ENCODE measurements at places on chromosomes 13 and 19.

GRCh38 chr13:96002322-96003131, 50.7 kb downstream of the UGGT2 start:
- DNase-seq: no peak

DNA sequence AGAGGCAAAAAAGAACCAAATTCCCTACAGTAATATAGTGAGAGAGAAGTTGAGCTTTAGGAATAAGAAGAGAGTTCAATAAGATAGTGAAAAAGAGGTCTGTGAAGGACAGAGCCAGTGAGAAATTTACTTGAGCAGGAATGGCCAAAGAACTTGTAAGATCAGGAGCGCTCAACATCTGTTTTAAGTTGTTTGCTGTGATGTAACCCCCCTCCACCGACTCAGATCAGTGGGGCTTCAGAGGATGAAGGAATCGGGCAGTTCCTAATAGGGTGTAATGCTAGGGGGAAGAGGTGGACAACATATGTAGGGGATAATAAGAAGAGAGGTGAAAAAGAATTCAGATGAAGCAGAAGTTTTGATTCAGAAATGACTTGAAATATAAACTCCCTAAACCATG, 85.3 kb upstream of the FNDC3A start:
- no peak for DNase-seq

- no peak for DNase-seq
Measured at GRCh38 chr19:44905437-44906160, at the start of gene APOE. APOE (plus strand) TSS chr19:44905796; CDS start chr19:44906625, 829 bp downstream.

DNA sequence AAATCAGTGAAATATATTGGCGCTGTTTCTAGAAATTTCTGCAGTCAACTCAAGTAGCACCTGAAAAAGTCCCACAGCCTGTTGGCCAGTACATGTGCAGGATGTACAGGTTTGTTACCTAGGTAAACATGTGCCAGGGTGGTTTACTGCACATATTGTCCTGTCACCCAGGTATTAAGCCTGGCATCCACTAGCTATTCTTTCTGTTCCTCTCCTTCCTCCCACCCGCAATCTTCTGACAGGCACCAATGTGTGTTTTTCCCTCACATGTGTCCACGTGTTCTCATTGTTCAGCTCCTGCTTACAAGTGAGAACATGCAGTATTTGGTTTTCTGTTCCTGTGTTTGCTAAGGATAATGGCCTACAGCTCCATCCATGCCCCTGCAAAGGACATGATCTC, 13.1 kb upstream of the SCEL start:
- no peak for DNase-seq

- DNase-seq: no peak
Measured at GRCh38 chr19:47613165-47614020, 4.5 kb downstream of the BICRA start.

- DNase-seq: no peak
Measured at GRCh38 chr19:1211494-1212234, 6.1 kb downstream of the STK11 start.

GRCh38 chr13:110766671-110767430, 53.4 kb downstream of the ING1 start:
- DNase-seq: no peak

DNA sequence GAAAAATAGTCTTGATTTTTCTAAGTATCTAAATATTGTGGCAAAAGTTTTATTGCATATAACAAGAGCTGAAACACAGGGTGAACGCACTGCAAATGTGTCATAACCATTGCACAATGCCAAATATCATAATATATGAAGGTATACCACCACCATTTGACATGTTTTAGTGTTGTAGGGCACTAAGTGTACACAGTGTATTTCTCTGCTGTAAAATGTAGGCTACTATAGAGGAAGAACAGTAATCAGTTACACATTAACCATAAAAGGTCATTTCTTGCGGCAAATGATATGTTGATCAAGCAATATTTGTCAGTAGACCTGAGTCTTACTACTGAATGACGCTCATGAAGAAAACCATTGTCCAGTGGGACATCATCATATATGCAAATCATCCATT, 18.3 kb upstream of the KLF5 start:
- no peak for DNase-seq

DNA sequence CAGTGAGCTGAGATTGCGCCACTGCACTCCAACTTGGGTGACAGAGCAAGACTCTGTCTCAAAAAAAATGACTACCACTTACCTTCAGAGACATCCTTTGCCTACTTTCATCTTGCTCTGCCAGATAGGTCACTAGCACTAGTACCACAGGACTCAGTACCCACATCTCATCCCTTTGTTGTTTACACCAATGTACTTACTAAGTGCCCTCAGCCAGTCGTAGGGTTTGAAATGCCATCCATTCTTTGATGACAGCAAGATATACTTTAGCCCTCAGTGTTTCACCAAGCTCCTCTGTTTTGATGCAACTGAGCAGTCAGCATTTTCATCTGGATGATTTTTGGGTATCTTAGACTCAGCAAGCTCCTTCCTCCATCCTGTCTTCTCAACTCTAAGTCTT, 6.1 kb downstream of the URAD start:
- no peak for DNase-seq

DNA sequence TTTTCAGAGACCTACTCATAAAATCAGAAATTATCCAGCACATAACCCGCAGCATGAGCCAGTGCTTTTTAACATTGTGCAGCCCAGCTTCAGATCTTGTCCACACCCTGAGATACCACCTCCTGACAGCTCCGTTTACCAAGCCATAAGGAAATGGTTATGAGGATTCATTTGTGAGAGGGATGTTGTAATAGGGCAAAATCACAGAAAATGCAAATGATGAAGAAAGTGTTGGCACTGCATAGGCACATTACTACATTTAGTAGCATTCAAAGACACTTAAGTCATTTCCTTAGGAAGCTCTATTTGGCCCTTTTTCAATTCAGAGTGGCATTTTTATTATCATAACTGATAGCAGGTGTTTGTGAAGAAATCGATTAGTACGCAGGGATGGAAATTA, 277.5 kb downstream of the DNAJC15 start:
- no peak for DNase-seq

DNA sequence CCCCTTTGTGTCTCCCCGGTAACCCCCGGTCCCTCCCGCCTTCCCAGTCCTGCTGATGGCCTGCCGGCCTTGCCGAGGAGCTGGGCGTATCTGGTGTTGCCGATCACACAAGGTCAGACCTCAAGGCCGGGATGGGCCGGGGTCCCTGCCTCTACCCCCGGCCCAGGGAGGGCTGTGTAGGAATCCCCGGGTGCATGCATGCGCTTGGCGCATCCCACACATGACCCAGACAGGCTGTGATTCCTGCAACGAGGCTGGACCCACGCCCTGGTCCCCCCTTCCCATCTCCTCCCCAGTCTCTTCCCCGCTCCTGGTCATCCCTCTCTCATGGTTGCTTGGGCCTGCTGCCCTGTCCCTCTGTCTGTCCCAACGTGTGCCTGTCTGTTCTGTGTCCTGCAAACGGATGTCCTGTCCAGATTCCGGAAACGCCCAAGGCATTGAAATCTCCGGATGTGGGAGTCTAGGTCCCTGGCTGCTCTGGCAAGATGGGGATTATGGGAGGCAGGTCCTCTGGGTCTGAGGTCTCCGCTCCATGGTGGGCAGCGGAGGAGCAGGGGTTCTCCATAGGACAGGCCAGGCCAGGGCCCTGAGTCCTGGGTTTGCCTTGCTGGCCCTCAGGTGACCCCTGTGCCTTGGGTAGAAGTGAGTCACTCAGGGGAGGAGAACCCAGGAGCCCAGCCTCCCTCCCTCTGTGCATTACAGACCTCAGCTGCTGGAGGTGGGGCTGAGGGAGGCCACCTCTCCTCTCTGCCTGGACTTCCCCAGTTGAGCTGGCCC, 1.6 kb downstream of the PKN1 start:
- no peak for DNase-seq

DNA sequence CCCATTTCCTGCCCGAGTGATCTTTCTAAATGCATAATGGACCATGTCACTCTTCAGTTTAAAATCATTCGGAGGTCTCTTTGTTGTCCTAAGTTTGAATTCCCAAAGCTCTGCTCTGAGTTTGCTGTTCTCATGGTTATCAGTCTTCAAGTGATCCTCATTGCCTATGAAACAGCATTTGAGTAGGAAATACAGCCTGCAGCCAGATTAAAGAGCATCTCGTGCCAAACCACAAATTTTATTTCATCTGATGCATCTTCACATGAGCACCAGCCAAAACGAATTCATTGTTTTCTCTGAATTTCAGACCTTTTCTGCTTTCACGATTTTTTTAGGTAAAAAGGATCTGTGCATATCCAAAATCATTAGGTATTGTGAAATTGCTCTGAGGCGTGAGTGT, 299.6 kb downstream of the TDRD3 start:
- DNase-seq: no peak

GRCh38 chr13:64819081-64819480, 2411.1 kb downstream of the PCDH9 start:
- no peak for DNase-seq

- DNase-seq: no peak
Measured at GRCh38 chr13:113401452-113402415, 37.8 kb upstream of the GRTP1 start.

- no peak for DNase-seq
Measured at GRCh38 chr13:46606970-46607369, 54.0 kb downstream of the LRCH1 start.

GRCh38 chr13:25233861-25234260, 53.4 kb downstream of the MTMR6 start:
- DNase-seq: no peak

- no peak for DNase-seq
Measured at GRCh38 chr13:67023130-67023876, 206.8 kb downstream of the PCDH9 start.

GRCh38 chr13:38202740-38203139, 146.9 kb upstream of the UFM1 start:
- DNase-seq: no peak
